ENCODE measurements at places on chromosomes 13 and 19.

GRCh38 chr19:58382997-58383603 is 2.3 kb upstream of the ZNF837 start:
- DNase-seq: no peak

DNA sequence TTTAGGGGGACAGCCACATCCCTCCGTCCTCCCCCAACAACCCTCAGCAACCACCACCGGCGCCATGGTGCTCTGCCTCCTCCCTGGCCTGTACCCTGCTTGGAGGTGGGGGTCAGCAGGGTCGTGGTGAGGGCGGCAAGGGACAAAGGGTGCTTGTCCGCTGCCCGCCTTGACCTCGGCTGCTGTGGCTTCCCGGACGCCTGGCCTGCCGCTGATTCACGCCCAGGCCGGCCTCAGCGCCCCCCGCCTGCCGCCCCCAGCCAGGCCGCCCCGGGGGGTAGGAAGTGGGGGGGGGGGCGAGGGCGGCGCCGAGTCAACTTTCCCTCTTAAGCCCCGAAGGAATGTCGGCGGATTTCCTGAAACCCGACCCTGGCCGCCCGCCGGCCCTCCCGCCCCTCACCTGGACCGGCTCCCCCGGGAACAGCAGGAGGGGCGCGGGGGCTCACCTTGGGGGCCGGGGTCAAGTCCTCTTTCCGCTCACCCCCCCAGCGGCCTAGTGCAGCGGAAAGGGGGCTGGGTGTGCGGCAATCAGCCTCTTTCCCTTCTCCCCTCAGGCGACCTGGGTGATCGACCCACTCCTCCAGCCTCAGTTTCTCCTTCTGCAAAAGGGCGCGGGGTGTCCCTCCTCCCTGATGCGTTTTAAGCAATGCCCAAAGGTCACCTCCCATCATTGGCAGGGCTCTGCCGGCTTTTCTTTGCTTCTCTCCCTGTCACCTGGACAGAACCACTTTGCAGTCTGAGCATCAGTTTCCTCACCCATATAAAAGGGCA is 1.9 kb upstream of the TMEM59L start:
- DNase-seq: no peak

- DNase-seq: no peak
These were observed 2.5 kb downstream of the LYL1 start for GRCh38 chr19:13100031-13100588.

DNA sequence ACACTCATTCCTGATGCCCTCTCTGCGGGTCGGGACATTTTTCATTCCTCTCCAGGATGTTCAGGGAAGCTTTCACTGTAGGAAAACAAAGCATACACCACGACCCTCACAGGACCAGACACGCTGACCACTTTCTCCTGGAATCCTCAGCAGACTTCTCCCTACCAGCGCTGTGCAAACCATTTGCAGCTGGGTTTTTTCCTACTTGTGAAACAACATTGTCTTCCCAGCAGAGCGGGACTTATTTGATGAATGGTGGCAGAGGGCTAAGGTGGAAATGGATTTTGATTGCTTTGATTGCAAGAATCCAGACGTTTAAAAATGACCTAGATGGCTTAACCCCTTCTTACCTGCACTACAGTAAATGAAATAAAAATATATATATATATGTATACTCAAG is 265.9 kb downstream of the TBC1D4 start:
- no peak for DNase-seq

DNA sequence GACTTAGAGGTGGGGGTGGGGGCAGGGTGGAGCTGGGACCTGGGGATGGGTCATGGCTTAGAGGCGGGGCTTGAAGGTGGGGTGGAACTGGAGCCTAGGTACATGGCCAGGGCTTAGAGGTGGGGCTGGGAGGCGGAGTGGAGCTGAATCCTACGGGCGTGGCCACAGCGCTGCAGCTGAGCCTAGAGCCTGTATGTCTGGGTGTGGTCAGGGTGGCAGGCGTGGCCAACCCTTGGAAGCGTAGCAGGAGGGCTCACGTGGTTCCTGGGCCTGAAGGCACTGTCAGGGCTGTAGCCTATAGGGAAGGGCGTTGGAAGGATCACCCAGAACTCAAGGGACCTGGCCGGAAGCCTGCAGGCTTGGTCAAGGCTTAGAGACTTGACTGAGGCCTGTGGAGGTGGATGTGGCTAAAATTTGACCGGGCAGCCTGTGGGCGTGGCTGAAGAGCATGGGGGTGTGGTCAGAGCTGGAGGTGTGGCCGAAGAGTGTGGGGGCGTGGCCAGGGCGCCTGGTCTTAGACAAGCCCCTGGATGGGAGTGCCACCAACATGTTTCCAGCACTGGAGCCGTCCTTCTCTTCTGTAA is 24.3 kb downstream of the COLGALT1 start:
- DNase-seq: peak; percentile 98

GRCh38 chr13:49421391-49421790 is 22.5 kb downstream of the CAB39L start:
- peak; percentile 54 for DNase-seq

GRCh38 chr19:51551673-51552432 is 19.2 kb upstream of the ZNF175 start:
- DNase-seq: no peak

GRCh38 chr13:40911341-40911740 is 107.8 kb downstream of the ELF1 start:
- no peak for DNase-seq

- no peak for DNase-seq
These were observed 249.4 kb downstream of the PCCA start for GRCh38 chr13:100338275-100338674.

DNA sequence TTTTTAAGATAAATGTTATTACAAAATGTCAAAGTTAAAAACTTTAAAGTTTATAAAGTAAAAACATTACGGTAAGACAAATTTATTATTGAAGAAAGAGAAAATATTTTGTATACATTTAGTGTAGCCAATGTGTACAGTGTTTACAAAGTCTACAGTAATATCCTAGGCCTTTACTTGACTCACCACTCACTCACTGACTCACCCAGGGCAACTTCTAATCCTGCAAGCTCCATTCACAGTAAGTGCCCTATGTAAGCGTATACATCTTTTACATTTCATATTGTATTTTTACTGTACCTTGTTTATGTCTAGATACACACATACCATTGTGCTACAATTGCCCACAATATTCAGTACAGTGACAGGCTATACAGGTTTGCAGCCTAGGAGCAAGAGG is 448.2 kb downstream of the KCTD12 start:
- DNase-seq: no peak

DNA sequence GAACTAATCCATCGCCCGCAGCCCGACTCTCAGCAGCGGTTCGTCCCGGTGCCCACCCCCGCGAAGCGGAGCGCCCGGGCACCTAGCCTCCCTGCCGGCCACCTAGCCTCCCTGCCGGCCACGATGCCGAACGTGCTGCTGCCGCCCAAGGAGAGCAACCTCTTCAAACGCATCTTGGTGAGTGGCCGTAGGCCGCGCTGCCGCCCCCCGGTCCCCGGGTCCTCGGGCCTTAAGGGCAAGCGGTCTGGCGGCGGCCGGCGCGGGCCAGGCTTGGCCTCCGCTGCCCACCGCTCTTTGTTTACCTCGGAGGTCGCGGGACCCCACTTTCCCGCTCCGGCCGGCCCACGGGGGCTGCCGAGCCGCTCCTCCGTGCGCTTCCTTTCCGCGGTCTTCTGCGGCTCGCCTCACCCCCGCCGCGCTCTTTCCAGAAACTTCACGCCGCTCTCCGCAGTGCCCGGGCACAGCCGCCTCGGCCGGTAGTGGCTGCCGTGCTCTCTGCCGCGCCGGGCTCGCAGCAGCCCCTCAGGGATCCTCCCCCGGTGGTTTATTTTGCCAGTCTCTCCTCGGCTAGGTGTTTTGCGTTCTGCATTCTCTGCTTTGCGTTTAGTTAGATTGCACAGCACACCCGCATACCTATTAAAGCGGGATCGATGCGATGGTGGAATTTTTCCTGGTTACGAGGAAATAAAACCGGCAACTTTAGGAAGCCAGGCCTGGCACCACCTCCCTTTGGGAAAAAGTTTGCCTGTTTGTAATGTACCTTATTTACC is 524 bp downstream of the NAA16 start:
- DNase-seq: peak; percentile 56

- DNase-seq: no peak
These were observed 10.6 kb downstream of the C19orf47 start for GRCh38 chr19:40337594-40337993.

DNA sequence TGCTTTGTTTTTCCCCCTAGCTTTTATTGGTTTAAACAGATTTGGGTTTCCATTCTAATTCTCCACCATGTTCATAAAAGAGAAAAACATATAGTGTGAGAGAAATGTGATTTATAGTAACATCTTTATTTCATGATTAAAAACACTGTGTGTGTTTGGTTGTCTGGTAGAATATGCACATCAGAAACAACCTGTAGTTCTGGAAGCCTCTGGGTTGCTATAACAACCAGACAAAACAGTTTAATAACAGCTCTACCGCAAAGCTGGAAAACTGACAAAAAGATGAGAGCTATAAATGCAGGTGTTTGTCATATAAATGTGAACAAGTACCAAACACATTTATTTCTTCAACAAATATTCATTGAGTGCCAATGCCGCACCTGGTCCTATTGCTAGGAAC is 9.8 kb downstream of the KBTBD6 start:
- no peak for DNase-seq

- no peak for DNase-seq
These were observed 4.3 kb downstream of the RNF113B start for GRCh38 chr13:98172590-98173422.

- no peak for DNase-seq
These were observed 14.4 kb upstream of the SYCN start for GRCh38 chr19:39218230-39219007.

GRCh38 chr13:35957241-35957731 is 173.9 kb downstream of the DCLK1 start:
- DNase-seq: no peak

DNA sequence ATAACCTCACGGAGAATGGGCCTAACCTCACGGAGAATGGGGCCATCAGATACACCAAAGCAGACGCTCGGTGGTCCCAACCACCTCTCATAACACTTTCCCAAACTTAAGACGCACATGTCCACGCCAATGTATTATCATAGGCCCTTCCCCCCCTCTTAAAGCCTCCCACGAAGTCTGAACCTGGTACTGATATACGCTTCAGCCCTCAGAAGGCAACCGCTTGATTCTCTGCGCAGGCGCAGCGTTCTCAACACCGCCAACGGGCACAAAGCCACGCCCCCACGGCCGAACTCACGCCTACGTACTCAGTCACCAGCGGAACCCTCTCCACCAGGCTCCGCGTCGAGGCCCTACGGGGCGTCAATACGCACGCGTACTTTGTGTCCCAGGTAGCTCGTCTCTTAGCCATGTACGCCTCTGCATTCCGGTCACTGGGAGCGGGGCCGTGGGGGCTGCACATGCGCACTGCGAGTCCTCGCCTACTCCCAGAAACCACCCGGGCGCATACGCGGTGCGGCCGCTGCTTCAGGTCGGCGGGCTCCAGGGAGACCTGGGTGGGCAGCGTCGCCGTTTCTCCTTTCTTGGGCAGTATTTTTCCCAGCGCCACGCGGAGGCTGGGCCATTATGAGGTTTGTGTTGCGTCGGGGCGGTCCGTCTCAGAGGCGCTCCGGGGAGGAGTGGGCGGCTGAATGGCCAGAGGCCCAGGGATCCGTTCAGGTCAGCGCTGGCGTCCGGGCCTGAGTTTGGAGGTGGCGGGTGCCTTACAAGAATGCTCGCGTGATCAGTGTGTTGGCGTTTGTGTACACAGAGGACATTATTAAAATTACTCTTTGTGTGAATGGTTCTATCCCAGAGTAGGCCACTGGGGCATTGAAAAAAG is 25.3 kb downstream of the ZNF582 start:
- DNase-seq: peak; percentile 97

- DNase-seq: no peak
These were observed 212.8 kb downstream of the RFC3 start for GRCh38 chr13:34030782-34031181.

GRCh38 chr13:28607187-28607955 is 51.6 kb upstream of the POMP start:
- DNase-seq: no peak

DNA sequence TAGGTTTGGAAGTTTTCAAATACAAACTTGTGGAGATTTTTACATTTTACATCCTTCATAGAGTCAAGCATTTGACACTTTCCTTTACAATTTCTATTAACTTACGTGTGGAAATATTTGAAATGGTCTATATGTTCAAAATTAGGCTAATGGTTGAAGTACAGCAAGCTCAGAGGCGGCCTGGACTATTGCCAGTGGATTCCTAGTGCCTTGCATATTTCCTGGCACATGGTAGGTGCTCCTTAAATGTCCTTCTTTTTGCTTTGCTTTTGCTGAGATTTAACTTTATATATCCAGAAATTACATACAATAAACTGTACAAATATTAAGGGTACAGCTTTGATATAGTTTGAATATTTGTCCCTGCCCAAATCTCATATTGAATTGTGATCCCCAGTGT is 93.9 kb downstream of the UBL3 start:
- DNase-seq: no peak

- no peak for DNase-seq
These were observed 188.0 kb downstream of the RGCC start for GRCh38 chr13:41645331-41645730.

GRCh38 chr19:53037101-53038097 is 7.1 kb upstream of the ERVV-2 start:
- DNase-seq: peak; percentile 66

DNA sequence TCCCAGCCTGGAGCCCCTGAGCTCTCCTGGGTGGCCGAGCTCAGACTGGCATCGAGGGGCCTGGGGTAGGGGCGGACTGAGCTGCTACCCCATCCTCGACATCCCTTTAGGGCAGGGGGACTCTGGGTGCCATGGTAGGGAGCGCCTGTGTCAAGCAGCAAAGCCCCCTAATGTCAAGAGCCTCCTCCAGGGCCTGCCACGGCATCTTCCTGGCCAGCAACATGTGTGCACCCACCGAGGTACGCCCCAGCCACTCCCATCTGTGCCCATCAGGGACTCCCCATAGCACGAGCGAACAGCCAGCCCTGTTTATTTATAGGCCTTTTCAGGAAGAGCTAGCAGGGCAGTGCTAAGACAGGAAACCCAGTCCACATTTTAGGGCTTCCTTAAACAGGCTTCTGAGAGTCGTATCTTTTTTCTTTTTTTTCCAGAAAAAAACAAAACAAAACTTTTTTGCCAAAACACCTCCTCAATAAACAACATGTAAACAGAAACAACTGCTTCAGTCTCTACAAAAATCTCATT is 14.3 kb downstream of the LRP3 start:
- DNase-seq: no peak

GRCh38 chr19:18590273-18591272 is 2.0 kb downstream of the REX1BD start:
- DNase-seq: peak; percentile 99

- DNase-seq: no peak
These were observed 12.6 kb downstream of the QPCTL start for GRCh38 chr19:45705115-45705514.

DNA sequence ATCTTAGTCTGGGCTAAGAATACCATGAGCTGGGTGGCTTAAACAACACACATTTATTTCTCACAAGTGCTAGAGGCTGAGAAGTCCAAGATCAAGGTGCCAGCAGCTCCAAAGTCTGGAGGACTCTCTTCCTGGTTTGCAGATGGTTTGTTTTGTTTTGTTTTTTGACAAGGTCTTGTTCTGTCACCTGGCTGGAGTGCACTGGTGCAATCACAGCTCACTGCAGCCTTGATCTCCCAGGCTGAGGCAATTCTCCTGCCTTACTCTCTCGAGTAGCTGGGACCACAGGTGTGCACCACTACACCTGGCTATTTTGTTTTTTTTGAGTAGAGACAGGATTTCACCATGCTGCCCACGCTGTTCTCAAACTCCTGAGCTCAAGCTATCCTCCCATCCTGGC is 15.5 kb downstream of the APLP1 start:
- no peak for DNase-seq

All from ELF-1 (cell line).